ENCODE measurements at places on chromosomes 2 and 18.

DNA sequence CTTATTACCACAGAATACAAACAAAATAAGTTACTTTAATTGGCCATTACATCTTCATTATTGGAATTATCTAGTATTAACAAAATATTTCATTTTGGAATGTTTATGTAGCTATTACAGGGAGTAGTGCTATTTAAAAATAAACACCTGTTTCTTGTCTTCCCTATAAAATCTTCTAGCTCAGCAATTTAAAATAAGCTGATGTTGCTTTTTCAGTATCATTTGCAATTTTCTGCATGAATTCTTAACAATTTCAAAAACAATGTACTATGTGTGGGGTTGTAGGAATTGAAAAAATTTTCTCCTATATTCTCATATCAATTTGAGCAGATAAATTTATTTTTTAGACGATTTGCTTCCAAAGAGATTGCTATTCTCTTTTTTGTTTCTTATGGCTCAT, 1251.3 kb upstream of the CRIM1 start:
- DNase-seq: no peak

- no peak for DNase-seq
These were observed 108.9 kb downstream of the INSIG2 start for GRCh38 chr2:118197011-118197675.

DNA sequence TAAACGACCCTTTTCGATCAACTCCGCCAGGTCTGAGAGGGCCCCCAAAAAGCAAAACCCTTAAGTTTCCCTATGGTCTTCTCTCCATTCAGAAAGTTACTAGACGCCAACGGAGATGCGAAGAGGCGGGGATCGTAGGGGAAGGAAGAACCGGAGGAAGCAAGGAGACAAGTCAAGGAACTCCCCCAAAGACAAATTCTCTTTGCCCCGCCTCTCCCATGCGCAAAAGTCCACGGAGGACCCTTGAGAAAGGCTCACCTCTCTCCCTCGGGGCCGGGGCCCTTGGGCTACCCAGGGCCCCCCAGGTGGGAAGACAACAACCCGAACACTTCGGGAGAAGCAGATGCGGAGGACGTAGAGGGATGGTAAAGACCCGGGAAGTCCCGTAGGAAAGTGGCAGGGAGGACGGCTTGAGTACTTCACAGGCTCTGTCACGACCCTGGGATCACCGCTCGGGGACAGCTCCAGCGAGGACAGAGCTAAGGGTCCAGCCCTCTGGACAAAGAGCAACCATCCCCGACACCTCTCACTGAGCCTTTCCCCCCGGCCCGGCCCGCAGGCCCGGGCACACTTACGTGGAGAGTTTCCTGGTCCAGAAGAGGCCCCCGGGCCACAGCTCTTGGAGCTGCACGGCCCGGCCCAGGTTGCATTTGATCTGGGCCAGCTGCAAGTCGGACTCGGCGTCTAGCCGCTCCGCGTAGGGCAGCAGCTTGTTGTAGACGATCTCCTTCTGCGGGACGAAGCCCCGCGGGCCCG, 647 bp downstream of the PSME4 start:
- peak; percentile 94 for DNase-seq

DNA sequence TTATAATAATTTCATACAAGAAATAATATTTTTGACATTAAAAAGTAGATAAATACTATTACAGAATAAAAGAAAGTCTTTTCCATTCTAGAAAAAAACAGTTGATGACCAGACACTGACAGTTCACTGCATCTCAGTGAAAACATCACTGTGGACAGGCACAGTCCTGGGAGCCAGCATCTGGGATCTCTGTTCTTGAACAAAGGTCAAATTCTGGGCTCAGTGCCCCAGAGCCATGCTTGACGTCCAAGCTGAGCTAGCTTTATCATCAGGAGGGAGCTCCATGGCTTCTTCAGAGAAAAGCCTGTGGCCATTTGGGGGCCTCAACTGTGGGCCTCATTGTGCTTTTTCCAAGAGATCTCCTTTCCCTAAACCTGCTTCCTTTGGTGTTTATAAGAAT, 86.1 kb upstream of the SRD5A2 start:
- DNase-seq: no peak

GRCh38 chr2:11540148-11540995, 6.5 kb downstream of the GREB1 start:
- DNase-seq: peak; percentile 20

- no peak for DNase-seq
These were observed 803.6 kb upstream of the FANCL start for GRCh38 chr2:59044736-59045135.
